ENCODE measurements at places on chromosomes 4 and X.

DNA sequence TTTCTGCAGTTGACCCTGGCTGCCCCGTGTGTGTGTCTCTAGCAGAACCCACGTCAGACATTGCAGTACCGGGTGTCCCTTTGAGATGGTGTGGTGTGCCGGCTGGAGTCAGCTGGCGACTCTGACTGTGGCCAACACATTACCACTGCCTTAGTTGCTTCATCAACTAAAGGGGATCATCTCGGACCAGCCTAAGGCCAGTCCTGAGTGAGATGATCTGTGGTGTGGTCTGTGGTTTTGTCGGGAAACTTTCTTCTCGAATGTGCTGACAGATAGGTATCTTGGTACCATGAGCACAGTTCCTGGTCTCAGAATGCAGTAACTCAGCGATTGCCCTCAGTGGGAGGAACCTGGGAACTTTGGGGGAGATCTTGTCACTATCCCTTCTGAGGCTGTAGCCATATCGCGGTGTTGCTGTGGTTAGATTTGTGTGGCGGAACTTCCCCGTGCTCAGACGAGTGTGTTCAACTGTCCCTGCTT is 15.8 kb downstream of the TBC1D14 start:
- no peak for DNase-seq

DNA sequence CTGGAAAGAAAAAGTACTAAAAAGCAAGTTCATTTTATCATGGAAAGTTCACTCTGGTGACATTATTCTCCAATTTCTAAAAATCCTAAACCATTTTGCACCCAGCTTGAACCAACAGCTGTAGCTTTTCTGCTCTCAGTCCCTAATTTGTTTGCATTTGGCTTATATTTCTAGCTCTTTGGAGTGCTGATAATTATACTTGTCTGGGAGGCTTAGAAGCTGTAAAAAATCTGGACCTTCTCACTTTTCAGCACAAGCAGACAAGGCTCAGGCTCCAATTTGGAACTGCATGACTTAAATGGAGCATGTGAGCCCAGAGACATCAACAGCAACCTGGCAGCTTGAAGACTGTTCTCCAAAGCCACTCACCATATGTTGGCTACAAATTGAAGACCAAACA is 170.9 kb upstream of the PCDH18 start:
- no peak for DNase-seq

DNA sequence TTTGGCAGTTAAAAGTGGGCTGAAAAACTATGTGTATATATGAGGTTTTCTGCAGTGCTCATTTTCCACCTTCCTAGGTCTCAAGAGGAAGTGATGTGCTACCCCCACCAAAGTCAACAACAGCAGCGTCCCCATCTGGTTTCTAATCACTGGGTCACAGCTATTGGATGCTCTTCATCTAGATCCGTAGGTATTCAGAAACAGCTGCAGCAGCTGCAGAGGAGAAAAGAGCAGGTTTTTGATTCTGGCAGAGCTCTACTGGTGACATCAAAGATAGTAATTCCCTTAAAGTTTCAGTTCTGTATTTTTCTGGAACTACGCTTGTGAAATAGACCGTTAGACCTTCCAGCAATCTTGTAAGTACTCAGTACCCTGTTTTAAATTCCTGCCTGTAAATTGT is 5.8 kb upstream of the GUCY2F start:
- no peak for DNase-seq

GRCh38 chrX:69221239-69222102 is 56.2 kb upstream of the PJA1 start:
- no peak for DNase-seq

GRCh38 chr4:181525634-181526033 is 717.6 kb upstream of the TENM3 start:
- DNase-seq, result no peak

DNA sequence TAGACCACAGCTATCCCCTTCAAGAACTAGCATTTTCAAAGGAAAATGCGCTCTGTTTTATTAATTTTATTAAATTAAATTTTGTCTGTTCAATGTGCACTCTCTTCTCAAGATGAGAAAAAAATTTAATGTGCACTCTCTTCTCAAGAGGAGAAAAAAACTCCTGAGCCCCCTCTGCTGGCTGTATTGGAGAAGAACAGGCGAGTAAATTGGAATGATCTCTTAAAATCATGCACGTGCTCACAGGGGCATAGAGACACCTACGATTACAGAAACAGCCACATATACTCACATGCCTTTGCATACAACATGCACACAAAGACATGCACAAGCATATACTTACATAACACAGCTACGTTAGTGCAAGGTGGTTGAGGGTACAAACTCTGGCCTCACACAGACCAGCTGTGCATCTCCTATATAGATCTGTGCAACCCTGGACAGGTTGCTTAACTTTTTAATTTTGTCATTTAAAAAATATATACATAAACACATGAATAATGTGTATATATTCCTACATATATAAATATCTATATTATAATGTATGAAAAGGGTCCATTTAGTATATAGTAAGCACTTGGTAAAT is 176.2 kb upstream of the CXorf66 start:
- no peak for DNase-seq

- DNase-seq, result peak; percentile 5
Measured at GRCh38 chr4:174631901-174632758, 109.8 kb upstream of the HPGD start.

- DNase-seq, result no peak
Measured at GRCh38 chrX:142250502-142250901, 45.4 kb upstream of the MAGEC2 start.

GRCh38 chrX:53354669-53355068 is 67.8 kb downstream of the SMC1A start:
- no peak for DNase-seq

DNA sequence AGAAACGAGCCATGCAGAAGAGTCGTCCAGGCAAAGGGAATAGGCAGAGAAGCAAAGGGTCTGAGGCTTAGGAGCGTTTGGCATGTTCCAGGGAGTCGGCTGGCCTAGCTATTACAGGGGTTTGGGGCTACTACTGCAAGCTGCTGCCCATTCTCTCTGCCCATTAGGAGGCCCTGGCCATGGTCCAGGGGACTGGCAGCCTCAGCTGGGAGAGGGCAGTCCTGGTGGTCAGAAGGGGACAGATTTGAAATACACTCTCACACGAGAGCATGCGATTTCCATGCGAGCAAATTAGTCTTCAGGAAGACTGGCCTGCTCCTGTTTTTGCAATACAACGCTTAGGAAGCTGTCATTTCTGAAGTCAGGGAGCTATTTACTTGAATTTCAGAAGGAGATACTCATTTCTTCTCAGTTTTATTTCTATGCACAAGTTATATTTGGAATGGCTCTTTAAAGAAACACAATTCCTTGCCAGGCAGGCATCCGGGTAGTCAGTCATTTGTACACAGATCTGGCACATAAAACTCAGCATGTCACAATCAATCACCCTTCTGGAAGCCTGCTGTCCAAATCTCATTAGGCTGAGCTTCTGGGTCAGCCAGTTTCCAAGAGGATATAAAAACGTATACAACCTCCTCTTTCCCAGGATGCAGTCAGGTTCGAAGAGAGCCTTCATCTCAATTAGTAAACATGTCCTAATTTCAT is 27.0 kb downstream of the PROM1 start:
- DNase-seq, result peak; percentile 16

DNA sequence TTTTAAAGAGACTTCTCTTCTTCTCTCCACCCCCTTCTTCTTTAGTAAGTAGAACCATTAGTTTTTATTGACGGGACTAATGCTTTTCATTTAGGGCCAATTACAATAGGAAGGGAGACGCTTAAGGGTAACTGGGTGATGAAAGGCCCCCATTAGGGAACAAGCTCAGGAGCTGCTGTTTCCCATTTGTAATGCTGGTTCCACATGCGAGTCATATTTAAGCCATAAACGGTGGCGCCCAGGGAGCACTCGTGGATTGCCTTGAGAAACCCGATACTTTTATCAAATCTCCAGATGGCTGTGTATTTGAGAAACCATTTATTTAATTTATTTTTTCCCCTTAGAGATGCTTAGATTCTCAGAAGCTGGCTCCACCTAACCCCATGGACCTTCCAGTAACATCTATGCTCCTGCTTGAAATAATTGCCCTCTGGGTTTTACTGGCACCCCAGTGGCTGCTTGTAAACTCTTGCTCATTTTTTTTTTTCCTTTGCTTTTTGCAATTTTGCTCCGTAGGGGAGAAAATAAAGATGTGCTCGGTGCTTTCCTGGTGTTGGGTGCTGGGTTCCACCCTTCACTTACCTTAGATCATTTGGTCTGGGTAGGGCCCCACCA is 124.2 kb upstream of the MSX1 start:
- DNase-seq, result no peak

DNA sequence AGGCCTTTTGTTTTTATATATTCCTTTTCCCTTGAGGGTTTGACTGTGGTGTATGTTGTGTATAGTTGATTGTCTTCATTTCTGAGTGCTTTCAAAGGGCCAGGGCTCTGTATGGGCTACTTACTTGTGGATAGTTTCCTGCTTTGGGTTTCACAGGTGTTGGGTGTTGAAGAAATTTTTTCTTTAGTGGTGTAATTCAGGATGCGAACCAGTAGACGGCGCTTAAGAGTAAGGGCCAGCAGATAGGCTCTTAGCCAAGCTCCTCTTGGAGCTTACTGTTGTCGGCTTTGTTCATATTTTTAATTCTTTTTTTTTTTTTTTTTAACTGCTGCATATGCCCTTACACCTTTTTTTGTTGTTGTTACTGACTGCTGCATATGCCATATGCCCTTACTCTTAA is 276.3 kb upstream of the GALNT7 start:
- DNase-seq, result no peak

DNA sequence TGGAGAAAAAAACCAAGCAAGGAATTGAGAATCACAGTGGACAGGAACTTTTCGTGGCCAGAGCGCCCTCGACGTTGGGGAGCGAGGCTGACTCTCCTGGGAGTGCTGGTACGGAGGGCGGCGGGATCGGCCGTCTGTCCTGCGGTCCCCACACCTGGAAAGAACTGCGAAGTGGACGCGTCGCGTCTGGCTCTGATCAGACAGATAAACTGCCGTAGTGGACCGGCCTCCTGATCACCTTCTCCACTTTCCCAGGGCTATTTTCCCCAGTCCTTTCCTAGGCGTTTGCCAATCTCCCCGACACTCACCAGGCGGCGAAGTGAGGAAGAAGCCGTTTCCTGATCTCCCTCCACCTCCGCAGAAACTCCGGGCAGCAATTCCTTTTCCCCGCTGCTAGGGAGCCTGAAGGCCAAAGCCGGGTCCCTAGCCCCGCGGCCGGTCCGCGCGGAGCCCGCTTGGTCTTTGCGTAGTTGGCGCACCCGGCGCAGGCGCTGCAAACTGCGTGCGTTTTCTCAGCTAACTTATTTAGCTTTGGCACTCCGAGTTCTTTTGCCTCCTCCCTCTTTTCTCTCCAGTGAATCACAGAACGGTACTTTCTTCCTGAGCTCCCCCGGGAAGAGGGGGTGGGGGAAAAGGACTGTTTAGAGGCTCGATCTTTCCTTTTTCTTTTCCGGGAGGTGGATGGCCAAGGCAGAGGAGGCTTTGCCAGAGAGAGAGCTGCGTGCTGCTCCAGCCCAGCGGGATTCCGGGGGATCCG is at the start of gene ARSJ:
ARSJ (minus strand) TSS at position 500 of the 757 bp plus-strand sequence. CDS start 813 bp downstream, outside the sequence.
- no peak for DNase-seq

DNA sequence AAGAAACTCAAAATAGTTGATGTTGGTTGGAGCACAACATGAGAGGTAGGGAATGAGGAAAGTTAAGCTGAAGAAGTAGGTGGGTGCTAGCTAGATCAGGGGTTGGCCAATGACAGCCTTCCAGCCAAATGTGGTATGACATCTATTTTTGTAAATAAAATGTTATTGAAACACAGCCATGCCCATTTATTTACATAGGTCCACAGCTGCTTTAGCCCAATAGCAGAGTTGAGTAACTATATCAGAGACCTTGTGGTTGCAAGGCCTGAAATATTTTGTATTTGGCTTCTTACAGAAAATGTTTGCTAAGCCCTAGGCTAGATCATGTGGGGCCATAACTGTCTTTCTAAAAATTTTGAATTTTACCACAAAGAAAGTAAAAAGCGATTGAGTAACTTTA is 234.9 kb upstream of the CTSO start:
- no peak for DNase-seq

DNA sequence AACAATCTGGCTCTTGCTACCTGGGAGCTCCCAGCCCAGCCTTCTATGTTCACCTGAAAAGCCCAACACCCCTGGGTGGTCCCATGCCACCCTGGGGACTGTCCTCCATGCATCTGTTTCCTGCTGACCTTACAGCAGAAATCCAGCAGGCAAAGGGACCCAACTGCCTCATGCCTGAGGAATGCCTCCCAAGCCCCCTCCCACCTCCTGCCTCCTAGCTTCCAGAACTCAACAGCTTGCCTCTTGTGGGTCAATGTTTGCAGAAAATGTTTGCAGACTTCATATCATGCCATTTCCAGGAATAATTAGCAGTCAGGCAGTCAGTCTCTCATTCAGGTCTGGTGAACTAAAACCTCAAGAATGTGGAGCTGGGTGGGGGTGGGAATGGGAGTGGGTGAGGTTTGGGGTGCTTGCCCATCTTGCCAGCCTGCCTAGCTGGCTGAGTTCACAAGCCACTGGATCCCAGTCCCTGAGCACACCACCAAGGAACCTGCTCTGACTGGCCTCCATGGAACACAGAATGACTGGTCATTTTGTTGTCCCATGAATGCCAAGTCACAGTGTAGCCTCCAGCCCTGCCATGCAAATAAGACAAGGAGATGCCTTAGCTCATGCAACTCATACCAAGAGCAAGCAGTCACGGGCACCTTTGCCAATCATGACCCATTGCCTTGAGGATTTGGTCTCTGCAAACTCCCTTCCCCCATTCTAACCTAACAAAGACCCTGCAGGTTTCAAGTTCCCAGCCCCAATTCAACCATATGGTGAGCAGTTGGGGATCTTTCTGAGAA is 12.1 kb upstream of the PLAC1 start:
- DNase-seq, result peak; percentile 13

DNA sequence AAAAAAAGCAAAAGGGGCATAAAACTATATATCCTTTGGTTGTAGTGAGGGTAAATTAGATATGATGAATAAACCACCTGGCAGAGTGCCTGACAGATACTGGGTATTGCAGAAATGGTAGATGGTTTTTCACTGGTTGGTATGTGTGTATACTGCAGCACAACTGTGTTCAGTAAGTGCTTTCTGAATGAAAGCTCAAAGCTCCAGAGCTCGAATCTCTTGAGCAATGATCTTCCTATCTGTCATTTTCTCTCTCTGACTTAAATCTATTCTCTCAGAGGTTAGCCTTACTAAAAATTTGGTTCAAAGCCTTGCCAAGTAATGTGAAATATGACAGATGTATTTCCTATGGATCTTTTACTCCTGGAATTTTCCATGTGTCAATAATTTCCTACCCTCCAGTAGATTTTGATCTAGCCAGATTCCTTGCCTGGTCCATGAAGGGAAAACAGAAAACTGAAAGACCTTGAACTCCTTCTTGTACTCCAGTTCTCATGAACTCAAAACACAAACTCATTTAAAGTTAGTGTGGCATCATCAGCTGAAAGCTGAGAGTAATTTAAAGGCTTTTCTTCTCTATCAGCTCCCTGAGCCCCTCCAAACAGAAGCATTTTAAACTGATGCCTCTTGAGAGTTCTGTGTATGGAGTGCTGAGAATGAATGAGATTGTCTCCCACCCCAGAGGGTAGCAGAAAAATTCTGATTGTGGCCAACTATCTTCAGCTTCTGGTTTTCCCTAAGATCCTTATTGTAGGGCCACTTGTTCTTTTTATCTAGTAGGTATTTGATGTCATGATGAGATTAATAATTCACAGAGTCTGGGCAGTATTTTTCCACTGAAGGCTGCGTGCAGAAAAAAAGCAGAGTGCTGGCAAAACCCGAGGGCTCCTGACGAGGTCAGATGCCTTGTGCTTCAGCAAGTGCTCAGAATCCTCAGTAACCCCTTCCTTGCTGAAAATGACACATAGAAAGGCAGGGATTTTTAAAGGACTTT is 363.4 kb upstream of the BOD1L1 start:
- no peak for DNase-seq

- no peak for DNase-seq
Measured at GRCh38 chr4:8297141-8297601, 27.6 kb downstream of the HTRA3 start.

- no peak for DNase-seq
Measured at GRCh38 chrX:118212817-118213183, 96.2 kb upstream of the KLHL13 start.

Data from NCI-H2029 (cell line).